ENCODE measurements at places on chromosomes 4 and X.

GRCh38 chrX:139554376-139554775 is 23.8 kb downstream of the F9 start:
- no peak for DNase-seq

DNA sequence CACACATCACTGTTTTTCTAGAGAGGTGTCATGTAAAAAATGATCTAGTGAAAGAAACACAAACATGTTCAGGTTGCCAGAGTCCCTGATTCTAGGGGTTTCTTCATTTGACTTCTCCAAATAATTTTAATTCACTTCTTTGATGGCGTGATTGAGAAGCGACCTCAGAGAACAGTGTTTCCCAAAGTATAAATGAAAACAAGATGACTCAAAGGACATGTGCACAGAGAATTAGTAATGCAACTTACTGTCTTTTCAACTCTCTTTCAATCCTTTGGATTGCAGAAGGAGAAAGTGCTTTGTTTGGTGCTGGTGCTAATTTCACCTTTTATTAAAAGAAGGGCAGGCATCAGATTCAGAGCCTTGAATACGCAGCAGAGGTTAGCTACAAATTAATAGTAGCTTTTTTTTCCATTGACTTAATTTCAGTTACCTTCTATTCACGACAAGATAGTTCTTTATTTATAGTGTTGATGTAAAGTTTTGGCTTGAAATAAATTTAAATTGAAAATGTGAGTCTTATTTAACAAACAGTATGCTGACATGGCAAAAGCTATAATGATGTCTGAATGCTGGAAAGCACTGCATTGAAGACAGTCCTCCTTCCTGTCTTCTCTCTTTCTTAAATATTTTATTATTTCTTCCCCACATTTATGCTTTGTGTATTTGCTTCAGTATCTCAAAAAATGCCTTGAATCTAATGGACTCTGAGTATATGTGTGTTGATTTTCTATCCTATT is 85.1 kb downstream of the SLC10A7 start:
- no peak for DNase-seq

- no peak for DNase-seq
These were observed 11.9 kb upstream of the MXD4 start for GRCh38 chr4:2273657-2274319.

DNA sequence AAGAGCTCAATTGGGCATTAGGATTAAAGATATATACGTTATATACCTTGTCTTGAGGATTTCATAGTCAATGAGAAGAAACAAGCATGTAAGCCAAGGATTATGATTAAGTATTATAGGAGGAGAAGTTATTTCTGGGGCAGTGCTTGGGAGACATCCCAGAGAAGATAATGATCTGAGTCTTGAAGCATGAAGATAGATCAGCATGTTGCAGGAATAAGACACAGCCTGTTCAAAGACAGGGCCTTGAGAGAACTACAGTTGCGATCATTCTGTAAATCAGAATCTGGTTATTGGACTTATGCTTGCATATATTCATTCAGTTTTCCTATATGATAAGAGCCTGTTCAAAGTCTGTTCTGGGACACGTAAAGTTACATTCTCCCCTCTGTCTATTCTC is 862.2 kb upstream of the FTHL17 start:
- no peak for DNase-seq

DNA sequence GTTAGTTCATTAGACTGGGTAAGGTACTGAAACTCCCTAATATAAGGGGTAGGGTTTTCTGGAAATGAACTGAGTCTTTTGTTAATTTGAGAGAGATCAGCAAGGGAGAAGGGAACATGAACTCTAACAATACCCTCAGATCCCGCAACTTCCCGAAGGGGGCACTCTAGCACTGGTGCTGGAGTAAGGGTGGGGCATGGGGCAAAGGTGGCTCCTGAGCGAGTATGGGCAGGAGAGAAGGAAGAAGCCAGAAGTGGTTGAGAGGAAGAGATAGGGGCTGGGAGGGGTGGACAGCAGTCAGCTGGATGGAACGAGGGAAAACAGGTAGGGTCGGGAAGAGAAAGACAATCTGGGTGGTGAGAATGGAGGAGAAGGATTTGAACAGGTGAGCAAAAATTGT is 183.2 kb upstream of the MAGEE2 start:
- DNase-seq, result peak; percentile 23

- no peak for DNase-seq
These were observed 18.9 kb upstream of the DUSP9 start for GRCh38 chrX:153628129-153628528.

DNA sequence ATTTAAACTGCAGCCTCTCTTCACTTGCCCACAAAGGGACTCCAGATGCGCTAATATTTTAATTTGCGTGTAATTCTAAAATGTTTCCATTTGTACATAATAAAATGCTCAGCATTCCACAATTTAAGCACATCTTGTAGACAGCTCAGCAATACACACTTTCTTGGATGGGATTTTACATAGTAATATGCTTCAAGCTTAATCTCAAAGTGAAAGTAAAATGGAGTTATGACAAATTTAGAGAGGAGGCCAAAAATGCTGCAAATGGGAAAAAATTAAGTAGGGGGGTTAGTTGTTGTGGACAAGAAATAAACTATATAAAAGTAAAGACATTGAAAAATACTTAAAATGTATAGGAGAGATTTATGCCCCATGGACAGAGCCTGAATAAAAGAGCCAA is 149.1 kb downstream of the FBXO8 start:
- DNase-seq, result no peak

DNA sequence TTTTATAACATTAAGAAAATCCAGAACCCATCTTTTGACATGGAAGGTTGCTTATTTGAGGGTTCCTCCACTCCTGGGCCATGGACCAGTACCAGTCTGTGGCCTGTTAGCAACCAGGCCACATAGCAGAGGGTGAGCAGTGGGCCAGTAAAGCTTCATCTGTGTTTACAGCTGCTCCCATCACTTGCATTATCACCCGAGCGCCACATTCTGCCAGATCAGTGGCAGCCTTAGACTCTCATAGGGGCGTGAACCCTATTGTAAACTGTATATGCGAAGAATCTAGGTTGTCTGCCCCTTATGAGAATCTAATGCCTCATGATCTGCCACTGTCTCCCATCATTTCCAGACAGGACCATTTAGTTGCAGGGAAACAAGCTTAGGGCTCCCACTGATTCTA is 58.6 kb downstream of the NDST4 start:
- no peak for DNase-seq

DNA sequence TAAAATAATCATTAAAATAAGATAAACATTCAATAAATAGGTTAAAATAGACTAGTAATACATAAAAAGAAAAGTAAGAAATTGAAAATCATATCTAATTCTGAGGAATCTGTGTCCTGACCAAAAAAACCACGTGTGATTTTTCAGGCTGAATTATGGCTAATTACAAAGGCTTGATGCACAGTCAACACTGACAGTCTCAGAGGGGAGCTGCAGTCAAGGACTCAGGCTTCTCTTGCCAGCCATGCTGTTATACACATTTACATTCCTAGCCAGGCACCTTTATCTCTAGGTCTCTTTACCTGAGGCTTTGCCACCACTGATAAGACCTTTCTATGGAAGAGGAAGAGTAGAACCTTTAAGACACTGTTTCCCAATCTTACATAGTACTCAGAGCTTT is 1737.7 kb upstream of the PCDH10 start:
- no peak for DNase-seq

DNA sequence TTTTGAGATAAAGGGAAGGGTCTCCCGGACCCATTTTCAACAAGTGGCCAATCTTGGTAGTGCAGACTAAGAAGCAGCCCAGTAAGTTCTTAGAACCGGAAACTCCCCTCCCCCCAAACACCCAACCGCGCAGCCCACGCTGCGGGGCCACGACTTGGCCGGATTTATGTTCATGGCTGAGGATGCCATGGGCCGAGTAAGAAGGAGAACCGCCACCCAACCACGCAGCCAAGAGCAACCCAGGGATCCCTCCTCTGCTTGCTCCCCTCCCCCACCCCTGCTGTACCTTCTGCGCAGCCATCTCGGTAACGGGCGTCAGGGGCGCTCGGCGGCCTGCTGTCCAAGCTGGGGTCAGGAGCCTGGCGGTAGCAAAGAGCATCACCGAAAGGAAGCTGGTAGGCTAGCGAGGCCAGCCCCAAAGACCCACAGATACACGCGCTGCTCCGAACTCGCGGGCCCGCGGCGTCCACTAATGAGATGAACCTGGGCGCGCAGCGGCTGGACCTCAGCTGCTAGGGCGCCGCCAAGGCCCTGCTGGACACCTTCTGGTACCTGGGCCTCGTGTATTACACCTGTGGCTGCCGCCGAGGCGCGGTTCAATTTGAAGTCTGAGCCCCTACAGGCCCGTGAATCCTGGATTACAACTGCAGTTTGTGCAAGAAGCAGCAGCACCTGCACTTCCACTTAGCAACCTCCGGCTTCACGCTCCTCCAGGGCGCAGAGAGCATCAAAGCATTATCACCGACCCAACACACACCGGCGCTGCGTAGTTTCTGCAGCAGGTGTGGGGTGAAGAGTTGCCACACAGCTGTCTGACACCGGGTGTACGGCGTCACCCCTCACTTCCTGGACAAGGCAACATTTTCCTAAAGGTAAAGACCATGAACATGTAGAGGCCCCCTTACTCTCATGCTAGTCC is 63.4 kb downstream of the NUDT10 start:
- DNase-seq, result peak; percentile 67

- peak; percentile 46 for DNase-seq
These were observed 15.3 kb downstream of the SEPSECS start for GRCh38 chr4:25144870-25145481.

DNA sequence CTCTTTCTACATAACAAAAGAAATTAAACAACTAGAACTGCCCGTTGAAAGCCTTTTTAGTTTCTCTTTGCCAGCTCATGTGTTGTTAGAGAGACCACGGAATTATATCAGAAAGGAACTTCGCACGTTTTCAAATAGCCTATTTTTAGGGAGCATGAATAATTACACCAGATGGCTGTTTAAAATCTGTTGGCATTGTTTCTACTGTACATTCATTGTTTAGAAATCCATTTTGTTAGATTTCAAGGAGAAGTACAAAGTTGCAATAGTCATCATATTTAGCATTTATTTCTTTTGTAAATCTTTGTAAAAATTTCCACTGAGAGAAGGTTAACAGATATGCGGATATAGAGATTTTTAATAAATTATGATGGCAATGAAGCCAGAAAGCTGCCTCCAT is 403.0 kb upstream of the HS3ST1 start:
- DNase-seq, result no peak

DNA sequence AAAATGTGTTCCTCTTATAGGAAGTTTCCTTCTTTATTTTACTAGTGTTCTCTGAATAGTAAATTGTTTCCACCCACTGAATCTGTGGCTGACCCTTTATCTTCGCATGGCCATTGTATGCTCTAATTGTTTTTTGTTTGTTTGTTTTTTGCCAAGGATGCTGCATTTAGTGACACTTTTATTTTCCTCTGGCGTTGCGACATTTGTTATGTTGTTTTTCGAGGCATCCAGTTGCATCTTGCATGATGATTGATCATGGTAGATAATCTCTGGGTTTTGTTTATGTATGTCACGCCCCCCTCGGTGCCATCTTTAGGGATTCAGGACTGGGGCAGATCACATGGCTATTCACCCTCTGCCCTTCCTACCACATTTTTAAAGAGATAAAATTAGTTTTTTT is 2.2 kb downstream of the NMU start:
- peak; percentile 70 for DNase-seq

DNA sequence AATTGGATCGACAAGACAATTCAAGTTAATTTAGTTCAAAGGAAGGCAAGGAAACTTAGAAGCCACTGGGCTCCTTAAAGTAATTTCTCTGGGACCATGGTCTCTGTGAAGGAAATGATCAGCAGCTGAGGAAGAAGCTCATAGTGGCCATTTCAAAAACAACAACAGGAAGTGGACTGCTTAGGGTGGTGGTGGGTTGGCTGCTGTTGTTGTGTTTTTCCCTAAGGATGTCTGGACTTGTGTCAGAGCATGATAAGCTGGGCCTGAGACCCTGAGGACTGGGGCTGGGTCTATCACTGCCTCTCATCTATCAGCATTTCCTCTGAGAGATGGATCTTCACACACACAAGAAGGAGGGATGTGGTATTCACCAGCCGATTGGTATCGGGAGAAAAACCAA is 18.3 kb downstream of the KDR start:
- no peak for DNase-seq

GRCh38 chr4:126004941-126005340 is 690.2 kb downstream of the FAT4 start:
- no peak for DNase-seq

GRCh38 chrX:114999906-115000305 is 17.5 kb downstream of the IL13RA2 start:
- DNase-seq, result no peak

GRCh38 chr4:26223155-26223554 is 97.7 kb upstream of the RBPJ start:
- no peak for DNase-seq

DNA sequence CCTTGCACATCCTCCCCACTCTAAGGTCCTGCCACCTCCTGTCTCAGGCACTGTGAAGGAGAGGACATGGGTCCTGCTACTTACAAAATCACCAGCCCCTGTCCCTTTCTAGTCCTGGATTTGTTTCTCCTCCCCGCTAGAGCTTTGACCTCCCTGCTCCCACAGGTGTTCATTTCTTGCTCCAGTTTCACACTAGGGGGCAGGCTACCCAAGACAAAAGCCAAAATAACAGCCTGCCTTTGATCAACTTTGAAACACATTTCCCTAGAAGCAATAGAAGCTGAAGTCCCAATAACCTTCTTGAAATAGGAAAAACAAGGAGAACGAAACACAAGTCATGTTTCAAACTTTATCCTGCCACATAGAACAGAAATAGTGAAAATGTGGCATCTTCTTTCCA is 164.4 kb downstream of the QDPR start:
- DNase-seq, result peak; percentile 29

DNA sequence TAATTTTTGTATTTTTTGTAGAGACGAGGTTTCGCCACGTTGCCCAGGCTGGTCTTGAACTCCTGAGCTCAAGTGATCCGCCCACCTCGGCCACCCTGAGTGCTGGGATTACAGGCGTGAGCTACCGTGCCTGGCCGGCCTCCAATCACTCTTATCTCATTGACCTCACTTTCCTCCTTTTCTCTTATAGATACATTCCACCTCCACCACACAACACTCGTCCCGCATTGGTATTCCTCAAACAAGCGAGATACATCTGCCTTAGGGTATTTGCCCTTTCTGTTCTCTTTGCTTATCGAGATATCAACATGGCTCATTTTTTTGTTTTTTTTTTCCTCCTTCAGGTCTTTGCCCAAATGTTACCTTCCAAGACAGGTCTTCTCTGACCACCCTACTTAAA is 1.8 kb upstream of the PRPS1 start:
- no peak for DNase-seq

GRCh38 chr4:122224348-122224747 is 72.2 kb downstream of the BLTP1 start:
- peak; percentile 39 for DNase-seq

- DNase-seq, result no peak
These were observed 224.2 kb upstream of the ANXA10 start for GRCh38 chr4:167868163-167868562.

- no peak for DNase-seq
These were observed 18.2 kb downstream of the SH3RF1 start for GRCh38 chr4:169252339-169253112.

DNA sequence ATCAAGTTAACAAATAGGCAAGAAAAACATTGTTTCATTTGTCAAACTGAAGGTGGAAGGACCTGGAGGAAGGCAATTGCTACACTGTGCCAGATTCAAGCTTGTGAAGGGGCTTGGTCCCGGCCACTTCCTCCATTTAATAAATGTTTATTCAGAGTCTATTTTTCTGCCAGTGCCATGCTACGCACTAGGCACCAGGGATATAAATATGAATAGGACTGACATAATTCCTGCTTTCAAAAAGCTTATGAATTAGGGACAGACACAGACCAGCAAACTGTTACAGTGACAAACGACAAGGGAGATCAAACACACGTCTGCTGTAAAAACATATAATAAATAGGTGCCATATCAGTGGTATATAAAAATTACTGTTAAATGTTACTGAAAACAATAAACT is 571 bp downstream of the TLR6 start:
- DNase-seq, result no peak

Measured in NCI-H526 (cell line).